ENCODE measurements at places on chromosomes 11 and 22.

- no peak for DNase-seq
Observed at GRCh38 chr11:34028425-34028824, 23.1 kb upstream of the CAPRIN1 start.

GRCh38 chr22:16917144-16918003 is 90.6 kb downstream of the GAB4 start:
- DNase-seq = peak; percentile 83

DNA sequence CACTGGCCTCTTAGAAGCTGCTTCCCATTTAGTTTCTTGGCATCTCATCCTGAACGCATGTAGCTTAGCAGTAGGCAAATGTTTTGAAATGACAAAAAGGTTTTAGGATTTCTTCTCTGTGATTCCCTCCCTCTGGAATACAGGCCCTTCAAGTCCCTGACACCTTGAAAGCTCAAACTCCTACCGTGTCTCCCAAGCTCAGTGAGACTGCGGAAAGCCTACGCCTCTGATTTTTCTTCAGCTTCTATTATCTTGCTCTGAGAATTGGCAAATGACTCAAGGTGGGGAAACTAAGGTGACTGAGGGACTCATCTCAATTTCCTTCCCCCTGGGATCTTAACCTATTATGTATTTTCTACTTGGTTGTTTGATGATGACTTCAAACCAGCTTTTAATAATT is 130.3 kb downstream of the ENTHD1 start:
- DNase-seq = no peak

GRCh38 chr11:108838792-108839105 is 173.9 kb downstream of the DDX10 start:
- no peak for DNase-seq
